Astrocyte (in vitro differentiated cells and primary cell): ENCODE measurements at places on chromosomes 3 and 15. TPM values are rescaled to one million over a fixed set of nuclear protein-coding genes. Genes with fewer than 3 reads are reported as not detected.

DNA sequence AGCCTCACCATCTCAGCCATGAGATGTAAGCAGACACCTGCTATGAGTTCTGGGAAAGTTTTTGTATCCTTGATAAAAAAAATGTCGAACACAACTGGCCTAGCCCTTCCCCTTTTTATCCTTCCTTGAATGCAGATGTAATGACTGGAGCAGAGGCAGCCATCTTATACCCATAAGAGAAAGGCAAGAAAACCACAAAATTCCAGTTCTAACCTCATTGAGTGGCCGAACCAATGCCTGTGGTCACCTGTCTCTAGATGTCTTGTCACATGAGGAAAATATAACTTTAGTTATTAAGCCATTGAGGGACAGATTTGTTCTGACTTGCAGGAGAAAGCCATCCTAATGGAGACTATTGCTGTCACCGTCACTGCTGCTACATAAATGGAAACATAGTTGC is 80.4 kb upstream of the SLC6A6 start:
- peaks cover 6% of the 10 kb centered on the region for H3K4me1 ChIP-seq
- no peak overlapping the region for H3K27ac ChIP-seq
- no peak for DNase-seq
- no peaks in the 10 kb centered on the region for H3K36me3 ChIP-seq
- peaks cover 3% of the 10 kb centered on the region for H3K27me3 ChIP-seq

DNA sequence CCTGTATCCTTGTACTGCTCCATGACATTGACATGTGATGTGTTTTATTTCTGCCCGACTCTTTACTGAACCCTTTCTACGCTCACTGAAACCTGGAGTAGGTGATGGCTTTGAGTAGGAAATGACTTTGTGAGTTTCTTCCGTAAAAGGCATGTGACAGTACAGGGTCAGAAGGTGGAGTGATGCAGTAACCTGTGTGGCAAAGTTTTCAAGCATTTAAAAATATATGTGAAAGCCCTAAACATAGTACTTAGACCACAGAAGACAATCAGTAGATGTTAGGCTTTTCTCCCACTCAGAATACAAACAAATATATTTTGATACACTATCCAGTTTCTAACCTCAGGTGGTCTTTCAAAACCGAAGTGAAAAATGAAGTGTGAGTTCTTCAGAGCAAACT is 31.3 kb upstream of the SACM1L start:
- no peak for DNase-seq
- peaks cover 3% of the 10 kb centered on the region for H3K4me1 ChIP-seq

GRCh38 chr3:1499694-1500093 is 406.9 kb downstream of the CNTN6 start:
- no peak overlapping the region for H3K4me3 ChIP-seq
- H3K4me1 ChIP-seq: no peaks in the 10 kb centered on the region

GRCh38 chr3:82587174-82587573 is 825.7 kb upstream of the GBE1 start:
- no peak overlapping the region for H3K4me3 ChIP-seq
- H3K27ac ChIP-seq: no peak overlapping the region
- no peaks in the 10 kb centered on the region for H3K4me1 ChIP-seq

DNA sequence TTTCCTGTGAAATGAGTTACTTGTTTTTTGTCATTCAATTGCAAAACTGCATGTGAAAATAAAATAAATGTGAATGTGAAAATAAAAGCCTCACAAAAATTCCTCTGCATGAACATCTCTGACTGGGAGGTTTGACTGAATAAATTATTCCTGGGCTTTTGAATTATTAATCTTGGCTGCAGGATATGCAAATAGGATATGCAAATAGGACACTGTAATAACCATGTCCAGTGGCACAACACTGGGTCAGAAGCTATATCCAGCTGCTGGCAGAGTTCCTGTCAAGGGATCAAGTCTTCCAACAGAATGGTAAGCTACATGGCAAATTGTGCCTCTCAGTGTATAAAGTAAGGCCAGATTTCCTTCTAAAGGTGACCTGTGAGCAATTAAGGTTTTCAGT is at the start of gene SUCNR1:
SUCNR1 (plus strand) TSS at position 246 of the 400 bp plus-strand sequence. CDS start 6,250 bp downstream, outside the sequence.
- H3K36me3 ChIP-seq: no peaks in the 10 kb centered on the region
- no peak within 1 kb of the TSS for H3K27ac ChIP-seq
- H3K27me3 ChIP-seq: no peaks in the 10 kb centered on the region
- H3K4me1 ChIP-seq: no peaks in the 10 kb centered on the region
- no peak within 1 kb of the TSS for H3K4me3 ChIP-seq
- no peak for DNase-seq

DNA sequence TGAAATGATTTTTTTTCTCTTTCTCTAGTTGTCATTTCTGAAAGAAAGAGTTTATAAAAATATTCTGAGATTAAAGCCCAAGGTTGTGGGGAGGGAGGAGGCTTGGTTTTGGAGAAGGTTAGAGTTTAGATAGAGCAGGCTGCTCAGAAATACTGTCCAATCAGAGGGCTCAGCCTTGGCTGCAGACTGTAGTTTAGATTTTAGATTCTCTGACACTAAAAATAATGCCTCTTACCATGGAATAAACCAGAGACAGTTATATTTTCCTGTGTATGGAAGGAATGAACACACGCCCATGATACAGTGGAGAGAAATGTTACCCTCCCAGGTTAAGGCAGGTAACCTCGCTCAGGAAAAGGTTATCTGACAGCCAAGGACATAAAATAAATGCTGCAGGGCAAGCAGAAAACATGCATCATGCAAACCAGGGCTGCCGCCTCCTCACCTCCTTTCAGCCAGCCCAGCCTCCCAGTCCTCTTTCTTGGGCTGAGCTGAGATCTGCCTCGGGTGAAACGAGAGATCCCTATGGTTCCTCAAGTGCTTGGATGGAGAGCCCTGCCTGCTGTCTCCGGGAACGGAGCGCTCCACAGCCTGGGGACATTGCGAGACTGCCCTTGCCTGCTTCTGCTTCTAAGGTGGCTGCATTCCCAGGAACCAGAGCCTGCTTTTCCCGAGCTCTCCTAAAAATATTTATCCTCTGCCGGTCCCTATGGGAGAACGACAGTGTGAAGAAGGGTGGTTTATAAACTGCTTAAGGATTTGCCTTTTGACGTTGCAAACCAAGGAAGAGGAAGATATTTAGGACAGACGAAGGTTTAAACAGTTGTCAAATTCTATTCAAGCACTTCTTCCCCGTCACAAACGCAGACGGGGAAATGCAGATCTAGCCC is 848 bp downstream of the NCEH1 start:
- H3K27me3 ChIP-seq: no peaks in the 10 kb centered on the region
- H3K36me3 ChIP-seq: no peaks in the 10 kb centered on the region
- peak overlapping the region; percentile 82 for H3K4me3 ChIP-seq
- H3K4me1 ChIP-seq: peaks cover 13% of the 10 kb centered on the region
- peak; percentile 39 for DNase-seq

DNA sequence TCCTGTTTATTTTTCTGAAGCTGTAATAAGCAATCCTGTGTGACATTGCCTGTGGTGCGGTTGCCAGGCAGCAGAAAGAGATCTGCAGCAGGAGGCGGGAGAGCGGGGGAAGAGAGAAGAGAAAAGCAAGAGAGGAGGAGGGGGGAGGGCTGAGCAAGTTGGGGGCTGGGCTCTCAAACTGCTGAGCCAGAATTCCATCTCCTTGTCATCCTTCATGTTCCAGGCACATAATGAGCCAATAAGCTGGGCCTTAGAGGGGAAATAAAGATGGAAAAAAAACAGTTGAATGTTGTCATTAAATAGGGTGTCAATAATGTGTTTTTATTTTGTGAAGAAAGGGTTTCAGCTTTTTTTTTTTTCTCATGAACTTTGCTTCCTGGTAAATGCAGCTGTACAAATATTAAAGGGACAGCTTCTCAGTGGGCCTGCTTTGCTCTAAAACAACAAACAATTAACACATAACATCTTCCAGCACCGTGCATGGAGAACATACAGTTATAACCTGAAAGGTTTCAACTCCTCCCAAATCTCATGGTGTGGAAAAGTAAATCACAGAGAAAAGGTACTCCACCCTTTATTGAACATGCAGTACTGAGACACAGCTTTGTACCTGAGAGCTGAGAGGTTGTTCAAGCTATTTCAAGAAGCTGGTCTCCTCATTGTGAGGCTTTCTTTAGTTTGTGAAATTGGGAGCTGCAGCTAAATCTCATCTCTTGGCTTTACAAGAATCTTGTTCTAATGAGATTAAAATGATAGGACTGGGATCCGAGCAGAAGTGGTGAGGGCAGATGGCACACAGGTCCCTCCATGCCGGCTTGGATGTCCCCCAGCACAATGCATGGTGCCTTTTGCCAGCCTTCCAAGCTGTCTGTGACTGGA is 451.1 kb upstream of the KCNMB2 start:
- no peak overlapping the region for H3K27ac ChIP-seq
- DNase-seq: peak; percentile 73
- H3K27me3 ChIP-seq: no peaks in the 10 kb centered on the region
- H3K4me1 ChIP-seq: peaks cover 8% of the 10 kb centered on the region
- H3K36me3 ChIP-seq: no peaks in the 10 kb centered on the region

Gene PRR20G
- not detected in 2 replicates for total RNA-seq

- H3K27me3 ChIP-seq: no peaks in the 10 kb centered on the region
- H3K4me3 ChIP-seq: no peak overlapping the region
- no peak overlapping the region for H3K27ac ChIP-seq
- H3K36me3 ChIP-seq: no peaks in the 10 kb centered on the region
- H3K4me1 ChIP-seq: no peaks in the 10 kb centered on the region
Observed at GRCh38 chr15:42707068-42707467, 29.9 kb downstream of the CDAN1 start.

GRCh38 chr15:76336254-76337058 is at the start of gene ISL2:
ISL2 (plus strand) TSS chr15:76336773; CDS start chr15:76336884, 111 bp downstream.
- no peak within 1 kb of the TSS for H3K27ac ChIP-seq
- peaks cover 8% of the 10 kb centered on the region for H3K4me1 ChIP-seq
- no peak for DNase-seq
- H3K4me3 ChIP-seq: peak within 1 kb of the TSS; percentile 36
- H3K27me3 ChIP-seq: peaks cover 81% of the 10 kb centered on the region

- no peak overlapping the region for H3K27ac ChIP-seq
- no peak for DNase-seq
- no peaks in the 10 kb centered on the region for H3K4me1 ChIP-seq
- no peaks in the 10 kb centered on the region for H3K36me3 ChIP-seq
- H3K4me3 ChIP-seq: no peak overlapping the region
- H3K27me3 ChIP-seq: peaks cover 9% of the 10 kb centered on the region
Observed at GRCh38 chr3:69683082-69683806, 56.0 kb upstream of the MITF start.

DNA sequence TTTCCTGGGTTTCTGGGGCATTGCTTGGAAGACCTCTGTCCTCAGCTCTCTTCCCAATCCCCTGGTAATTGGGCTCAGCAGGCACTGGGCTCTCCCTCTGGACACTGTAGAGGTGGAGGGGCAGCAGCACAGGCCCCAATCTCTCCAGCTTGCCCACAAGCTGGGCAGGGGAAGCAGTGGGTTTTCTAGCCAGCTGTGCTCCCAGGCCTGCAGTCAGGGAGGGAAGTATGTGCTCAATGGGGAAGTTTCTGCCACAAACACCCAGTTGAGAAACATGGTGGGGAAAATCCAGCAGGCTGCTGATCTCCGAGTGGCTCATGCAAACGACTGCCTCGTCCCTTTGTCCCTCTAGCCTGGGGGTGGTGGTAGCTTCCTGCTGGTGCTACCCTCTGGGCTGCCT is 12.8 kb upstream of the RFT1 start:
- peaks cover 2% of the 10 kb centered on the region for H3K4me1 ChIP-seq
- no peak overlapping the region for H3K27ac ChIP-seq
- no peaks in the 10 kb centered on the region for H3K27me3 ChIP-seq
- no peaks in the 10 kb centered on the region for H3K36me3 ChIP-seq
- H3K4me3 ChIP-seq: no peak overlapping the region

DNA sequence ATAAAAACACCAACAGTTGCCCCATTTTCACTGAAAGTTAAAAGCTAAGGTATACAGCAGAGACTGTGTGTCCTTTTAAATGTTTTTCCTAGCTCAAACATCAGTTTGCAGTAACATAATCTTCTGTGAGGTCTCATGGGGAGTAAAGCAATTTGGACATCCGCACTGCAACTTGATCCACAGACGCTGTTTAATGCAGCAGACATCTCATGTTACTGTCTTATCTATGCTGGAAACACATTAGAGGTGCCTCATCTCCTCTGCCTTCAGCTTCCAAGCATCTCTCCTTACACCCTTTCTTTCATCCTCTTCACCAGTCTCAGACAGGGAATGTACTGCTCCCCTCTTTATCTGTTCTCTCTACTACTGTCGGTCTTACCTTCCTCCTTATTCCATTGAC is 53.7 kb upstream of the ATP11B start:
- no peaks in the 10 kb centered on the region for H3K4me1 ChIP-seq
- DNase-seq: peak; percentile 49
- no peak overlapping the region for H3K27ac ChIP-seq
- H3K27me3 ChIP-seq: no peaks in the 10 kb centered on the region

GRCh38 chr15:42137461-42138261 is 18.8 kb downstream of the PLA2G4F start:
- H3K27me3 ChIP-seq: peaks cover 25% of the 10 kb centered on the region
- peak; percentile 35 for DNase-seq
- no peaks in the 10 kb centered on the region for H3K4me1 ChIP-seq

DNA sequence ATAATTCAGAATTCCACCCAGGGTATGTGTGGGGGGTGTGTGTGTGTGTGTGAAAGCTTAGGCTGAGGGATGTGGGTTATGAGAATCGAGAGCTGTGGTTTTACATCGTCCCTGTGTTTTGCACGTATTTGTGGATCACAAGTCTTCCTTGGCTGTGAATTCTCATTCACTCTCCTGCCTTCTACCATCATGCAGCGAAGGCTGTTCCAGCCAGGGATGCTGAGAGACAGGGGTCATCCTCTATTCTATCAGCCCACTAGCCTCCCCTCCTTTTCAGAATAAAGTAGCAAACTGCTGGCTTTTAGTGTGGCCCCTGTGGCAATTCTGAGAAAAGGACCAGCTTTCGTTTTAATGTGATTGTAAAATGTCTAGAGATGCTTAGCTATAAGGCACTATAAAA is 460.6 kb upstream of the NR2F2 start:
- no peak overlapping the region for H3K27ac ChIP-seq
- H3K27me3 ChIP-seq: no peaks in the 10 kb centered on the region
- H3K36me3 ChIP-seq: no peaks in the 10 kb centered on the region
- H3K4me1 ChIP-seq: peaks cover 3% of the 10 kb centered on the region
- no peak for DNase-seq

DNA sequence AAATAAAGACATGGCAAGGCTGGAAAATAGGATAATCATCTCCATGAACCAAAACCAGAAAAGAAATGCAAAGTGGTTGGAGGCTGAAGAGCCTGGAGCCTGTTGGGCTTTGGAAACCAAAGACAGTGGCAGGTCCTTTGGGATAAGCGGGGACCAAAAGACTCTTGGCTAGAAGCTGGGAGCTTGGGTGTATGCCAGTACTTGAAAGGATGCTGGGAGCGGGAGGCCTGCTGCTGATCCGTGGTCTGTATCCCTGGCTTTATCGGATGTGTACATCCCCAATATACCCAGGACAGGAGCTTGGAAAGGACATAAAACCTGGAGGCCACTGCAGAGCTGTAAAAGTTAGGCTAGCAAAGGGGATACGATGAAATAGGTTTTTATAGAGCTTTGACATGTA is 1.3 kb upstream of the CHRNB4 start:
- peaks cover 7% of the 10 kb centered on the region for H3K4me1 ChIP-seq
- no peak overlapping the region for H3K4me3 ChIP-seq
- H3K27me3 ChIP-seq: peaks cover 3% of the 10 kb centered on the region
- H3K27ac ChIP-seq: no peak overlapping the region

- no peaks in the 10 kb centered on the region for H3K36me3 ChIP-seq
- no peak overlapping the region for H3K27ac ChIP-seq
- H3K27me3 ChIP-seq: no peaks in the 10 kb centered on the region
- peak; percentile 86 for DNase-seq
- H3K4me3 ChIP-seq: no peak overlapping the region
- peaks cover 15% of the 10 kb centered on the region for H3K4me1 ChIP-seq
Observed at GRCh38 chr15:85024509-85025336, 43.1 kb downstream of the PDE8A start.

GRCh38 chr3:123605789-123606234 is 21.0 kb upstream of the HACD2 start:
- peaks cover 25% of the 10 kb centered on the region for H3K4me1 ChIP-seq
- no peak overlapping the region for H3K4me3 ChIP-seq
- H3K27me3 ChIP-seq: no peaks in the 10 kb centered on the region
- DNase-seq: peak; percentile 26
- H3K36me3 ChIP-seq: no peaks in the 10 kb centered on the region
